OCI-LY7 (cell line): ENCODE measurements at places on chromosomes 1 and 21.
A peak's percentile ranks its signal among the peaks of the same experiment; 100 is the strongest.

DNA sequence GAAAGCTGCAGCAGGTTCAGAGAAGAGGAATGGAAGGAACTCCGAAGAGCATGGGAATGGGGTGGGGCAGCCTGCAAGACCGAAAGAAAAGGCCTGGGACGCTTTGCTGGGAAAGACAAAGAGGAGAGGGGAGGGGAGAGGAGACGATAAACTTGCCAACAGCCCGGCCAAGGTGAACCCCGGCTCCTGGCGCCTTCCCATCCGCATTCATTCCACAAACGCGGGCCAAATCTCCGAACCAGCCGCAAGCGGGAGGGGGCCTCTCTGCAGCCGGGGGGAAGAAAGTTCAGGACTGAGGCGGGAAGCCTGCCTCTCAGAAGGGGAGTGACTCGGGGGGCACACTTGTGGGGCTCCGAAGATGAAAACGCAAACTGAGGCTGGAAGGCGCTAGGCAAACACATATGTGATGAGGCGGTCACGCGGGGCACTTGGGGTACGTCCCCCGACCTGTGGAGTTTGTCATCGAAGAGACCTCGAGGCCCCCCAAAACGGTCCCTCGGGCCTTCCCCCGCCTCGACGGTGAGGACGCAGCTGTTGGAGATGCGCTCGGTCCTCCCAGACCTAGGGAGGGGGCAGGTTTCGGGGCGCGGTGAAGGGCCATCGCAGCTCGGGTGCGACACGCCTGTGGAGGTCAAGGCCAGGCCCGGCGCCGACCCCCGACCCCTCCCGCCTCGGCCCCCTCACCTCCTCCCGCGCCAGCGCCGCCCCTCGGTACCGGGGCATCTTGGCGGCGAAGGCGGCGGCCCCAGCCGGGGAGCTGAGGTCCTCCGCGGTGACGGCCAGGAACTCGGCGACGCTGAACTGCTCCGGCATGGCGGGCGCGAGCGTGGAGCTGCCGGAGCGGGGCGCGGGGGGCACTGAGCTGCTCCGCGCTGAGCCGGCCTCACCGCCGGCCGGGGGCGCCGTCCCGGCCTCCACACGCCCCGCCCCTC lies at the start of gene ASAP3:
TSS of gene ASAP3 (minus strand) at position 859 of the 932 bp plus-strand sequence. CDS start at position 813, 46 bp downstream.
- DNase-seq = no peak

DNA sequence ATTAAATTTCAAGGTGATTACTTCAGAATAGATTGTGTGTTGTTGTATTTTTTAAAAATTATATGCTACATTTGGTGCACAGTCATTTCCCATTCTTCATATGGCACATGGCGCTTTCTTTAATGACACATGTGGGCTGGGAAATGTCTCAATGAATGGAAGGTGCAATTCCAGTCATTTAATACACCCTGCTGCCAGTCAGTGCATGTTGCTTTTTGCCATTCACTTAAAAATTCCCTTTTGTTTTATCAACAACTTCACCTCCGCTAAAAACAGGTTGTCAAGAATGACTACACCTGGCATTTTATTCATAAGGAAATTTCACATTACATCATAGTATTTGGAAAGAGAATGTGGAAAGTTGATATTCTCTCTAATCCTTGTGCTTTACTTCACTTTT lies 716.4 kb upstream of the ADAMTS5 start:
- DNase-seq = no peak

DNA sequence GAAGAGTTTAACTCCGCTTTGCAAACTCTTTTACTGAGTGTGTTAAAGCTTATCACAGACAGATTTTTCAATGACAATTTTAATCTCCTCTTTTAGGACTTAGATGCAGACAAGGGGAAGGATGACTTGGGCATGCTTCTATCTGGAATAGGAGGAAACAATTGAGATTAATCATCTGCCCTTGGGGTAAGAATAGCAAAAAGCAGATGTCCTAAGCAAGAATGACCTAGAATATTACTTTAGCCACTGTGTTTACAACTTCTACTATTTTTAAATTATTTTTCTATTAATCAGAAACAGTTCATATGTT lies 569.0 kb upstream of the ADGRL2 start:
- no peak for DNase-seq

- DNase-seq = peak; percentile 85
Measured at GRCh38 chr1:228471762-228472398, 15.3 kb upstream of the RNF187 start.

GRCh38 chr1:180881806-180882509 lies 30.7 kb upstream of the KIAA1614 start:
- DNase-seq = peak; percentile 60

DNA sequence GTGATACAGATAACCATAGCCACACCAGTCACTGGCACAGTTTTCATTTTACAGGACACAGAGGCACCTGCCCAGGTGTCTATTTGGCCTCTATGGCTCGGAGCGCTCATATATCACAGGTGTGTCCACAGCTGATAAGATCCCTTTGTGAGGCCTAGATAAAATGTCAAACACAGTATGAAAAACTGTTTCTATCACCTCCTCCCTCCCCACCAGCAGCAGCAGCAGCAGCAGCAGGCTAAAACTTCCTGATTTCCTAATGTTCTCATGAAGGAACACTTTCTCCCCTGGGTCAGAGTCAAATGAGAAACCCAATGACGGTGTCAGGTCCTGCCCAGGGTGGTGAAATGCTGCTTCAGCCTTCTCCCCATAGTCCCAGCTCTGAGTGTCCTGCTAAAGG lies 24.4 kb downstream of the ELAPOR1 start:
- no peak for DNase-seq

DNA sequence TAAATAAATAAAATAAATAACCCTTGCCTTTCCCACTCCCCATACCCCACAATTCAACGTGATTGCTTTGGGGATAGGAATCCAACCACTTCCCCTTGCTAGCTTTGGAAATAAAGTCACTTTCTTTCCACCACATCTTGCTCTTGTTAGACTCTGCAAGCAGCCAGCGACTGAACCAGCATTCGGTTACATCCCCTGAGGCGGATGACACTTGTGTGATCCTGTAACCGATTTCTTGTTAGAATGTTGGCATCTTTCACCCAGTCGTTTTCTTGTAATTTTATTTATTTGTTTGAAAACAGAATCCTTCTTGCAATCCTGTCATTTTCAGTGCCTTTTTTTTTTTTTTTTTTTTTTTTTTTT lies 1.6 kb upstream of the IFNGR2 start:
- DNase-seq = no peak

- DNase-seq = no peak
Measured at GRCh38 chr1:39569034-39569433, 7.6 kb downstream of the PABPC4 start.

- no peak for DNase-seq
Measured at GRCh38 chr1:166579557-166580501, 259.4 kb upstream of the POGK start.

DNA sequence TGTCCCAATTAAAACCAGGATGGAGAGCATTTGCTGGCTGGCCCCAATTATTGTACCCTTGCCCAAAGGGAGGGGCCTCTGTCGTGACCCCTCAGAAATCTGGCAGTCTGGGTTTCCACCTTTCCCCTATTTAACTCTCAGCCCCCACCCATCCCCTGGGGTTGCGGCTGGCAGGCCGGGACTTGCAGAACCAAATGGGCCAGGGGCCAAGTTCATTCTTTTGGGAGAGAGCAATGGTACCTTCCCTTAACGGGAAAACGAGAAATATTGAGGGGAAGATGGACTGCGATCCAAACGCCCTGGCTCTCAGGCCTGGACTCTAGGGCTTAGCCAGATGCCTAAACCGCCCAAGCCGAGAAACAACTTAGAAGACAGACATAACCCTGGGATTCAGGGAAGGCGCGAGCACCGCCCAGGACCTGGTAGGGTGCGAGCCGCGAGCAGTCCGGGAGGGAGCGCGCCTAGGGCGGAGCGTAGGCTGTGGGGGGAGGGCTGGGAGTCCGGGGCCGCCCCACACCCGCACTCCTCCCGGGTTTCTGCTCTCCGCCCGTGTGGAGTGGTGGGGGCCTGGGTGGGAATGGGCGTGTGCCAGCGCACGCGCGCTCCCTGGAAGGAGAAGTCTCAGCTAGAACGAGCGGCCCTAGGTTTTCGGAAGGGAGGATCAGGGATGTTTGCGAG lies at the start of gene SLC27A3:
TSS of gene SLC27A3 (plus strand) at position 628 of the 678 bp plus-strand sequence. CDS start 91 bp downstream, outside the sequence.
- no peak for DNase-seq

DNA sequence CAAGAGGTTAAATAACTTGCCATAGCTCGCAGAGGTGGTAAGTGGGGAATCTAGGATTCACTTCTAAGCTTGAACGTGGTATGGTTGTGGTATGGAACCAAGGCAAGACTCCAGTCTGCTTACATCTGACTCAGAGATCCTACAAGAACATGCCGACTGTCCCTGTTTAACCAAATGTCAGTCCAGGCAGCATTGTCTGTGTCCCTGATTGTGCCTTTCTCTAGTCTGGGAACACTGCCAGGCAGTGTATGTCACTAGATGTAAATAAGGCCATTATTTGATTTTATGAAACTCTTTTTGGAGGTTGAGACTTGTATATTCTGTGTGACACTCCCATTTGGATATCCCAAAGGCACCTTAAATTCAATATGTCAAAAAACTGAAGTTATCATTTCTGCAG lies 96.0 kb downstream of the NOS1AP start:
- no peak for DNase-seq
